ENCODE measurements at places on chromosomes 7 and 10.

DNA sequence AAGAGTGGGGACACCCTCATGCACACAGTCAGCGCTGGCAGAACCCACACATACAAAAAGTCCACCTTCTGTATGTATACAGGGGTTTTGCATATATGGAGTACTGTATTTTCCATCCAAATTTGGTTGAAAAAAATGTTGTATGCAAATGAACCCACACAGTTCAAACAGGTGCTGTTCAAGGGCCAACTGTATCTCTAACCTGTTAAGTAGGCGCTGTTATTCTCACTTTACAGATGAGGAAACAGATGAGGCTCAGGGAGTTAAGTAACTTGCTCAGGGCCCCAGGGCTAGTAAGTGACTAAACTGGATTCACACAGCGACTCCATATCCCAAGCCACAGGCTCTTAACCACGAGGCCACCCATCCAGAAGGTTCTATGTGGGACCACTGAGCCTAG is 69.9 kb downstream of the C10orf105 start:
- no peak for DNase-seq

GRCh38 chr7:24898691-24899090 is 81.3 kb downstream of the OSBPL3 start:
- no peak for DNase-seq

- no peak for DNase-seq
Observed at GRCh38 chr10:102450124-102450373, 1.3 kb downstream of the C10orf95 start.

DNA sequence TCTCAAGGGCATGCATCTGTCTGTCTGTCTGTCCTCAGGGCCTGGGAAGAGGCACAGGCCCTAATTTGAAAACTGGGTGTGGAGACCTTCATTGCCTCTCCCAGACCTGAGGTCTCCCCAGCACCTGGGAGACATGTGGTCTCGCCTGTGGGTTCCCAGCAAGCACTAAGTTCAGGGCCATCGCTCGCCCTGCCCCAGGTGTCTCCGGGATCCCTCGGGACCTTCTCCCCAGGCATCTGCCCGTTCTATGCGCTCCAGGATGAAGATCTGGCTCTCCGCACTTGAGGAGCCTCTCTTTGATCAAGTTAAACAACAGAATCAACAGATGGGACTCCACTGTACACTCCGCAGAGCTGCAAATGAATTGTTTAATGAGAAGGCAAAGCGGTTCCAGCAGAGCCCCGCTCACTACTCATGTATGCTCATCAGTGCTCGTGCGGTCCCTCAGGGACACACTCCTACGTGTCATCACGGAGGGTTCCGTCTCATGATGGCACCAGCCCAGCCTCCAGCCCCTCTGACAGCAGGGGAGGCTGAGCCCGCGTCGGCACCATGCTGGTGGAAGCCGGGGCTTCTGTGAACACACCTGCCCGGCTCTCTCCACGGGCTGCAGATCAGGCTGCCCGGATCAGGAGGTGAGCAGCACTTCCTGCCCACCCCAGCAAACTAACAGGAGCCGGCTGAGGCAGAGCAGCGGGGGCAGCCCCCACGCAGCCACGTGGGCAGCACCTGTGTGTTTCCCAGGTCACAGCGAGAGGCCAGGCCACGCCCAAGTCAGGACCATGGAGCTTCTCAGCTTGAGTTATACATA is 132.8 kb downstream of the TCERG1L start:
- no peak for DNase-seq

DNA sequence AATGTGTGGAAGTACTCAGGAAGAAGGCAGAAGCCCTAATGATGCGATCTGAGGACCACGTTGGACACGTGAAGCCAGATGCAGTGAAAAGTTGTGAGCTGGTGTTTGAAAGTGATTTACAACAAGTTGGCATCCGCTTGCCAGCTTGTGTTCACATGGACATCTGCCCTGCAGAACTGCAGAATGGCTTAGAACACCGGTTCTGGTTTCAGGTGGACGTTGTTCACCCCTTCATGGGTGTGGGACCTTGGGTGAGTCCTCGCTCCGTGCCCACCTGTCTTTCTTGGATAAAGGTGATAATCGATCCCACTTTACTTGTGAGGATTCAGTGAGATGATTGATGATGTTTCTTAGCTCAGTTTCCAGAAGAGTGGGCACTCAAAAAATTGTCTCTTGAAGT is 53.8 kb downstream of the CAMK1D start:
- DNase-seq = no peak

DNA sequence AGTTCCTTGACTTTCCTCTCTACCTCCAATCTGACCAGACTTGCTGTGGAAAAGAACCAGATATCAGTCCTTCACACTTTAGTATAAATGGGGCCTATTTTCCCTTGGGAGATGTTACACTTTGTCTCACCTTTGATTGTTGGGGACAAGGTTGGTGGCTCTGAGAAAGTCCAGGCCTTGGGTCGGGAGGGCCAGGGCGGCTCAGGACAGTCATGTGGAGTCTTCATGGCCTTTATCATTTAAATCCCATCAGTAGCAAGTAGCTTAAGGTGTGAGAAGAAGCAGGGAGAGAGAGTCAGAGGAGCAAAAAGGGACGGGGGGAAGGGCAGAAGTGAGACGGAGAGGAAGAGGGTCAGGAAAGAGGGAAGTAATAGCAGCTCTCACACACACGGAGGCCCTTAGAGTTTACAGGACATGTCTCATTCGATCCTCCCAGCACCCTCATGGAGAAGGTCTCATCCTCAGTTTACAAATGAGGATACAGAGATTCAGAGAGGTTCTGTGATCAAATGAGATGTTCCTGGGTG is 40.5 kb downstream of the TBATA start:
- no peak for DNase-seq

- no peak for DNase-seq
Observed at GRCh38 chr10:104038958-104039752, 46.5 kb downstream of the COL17A1 start.

DNA sequence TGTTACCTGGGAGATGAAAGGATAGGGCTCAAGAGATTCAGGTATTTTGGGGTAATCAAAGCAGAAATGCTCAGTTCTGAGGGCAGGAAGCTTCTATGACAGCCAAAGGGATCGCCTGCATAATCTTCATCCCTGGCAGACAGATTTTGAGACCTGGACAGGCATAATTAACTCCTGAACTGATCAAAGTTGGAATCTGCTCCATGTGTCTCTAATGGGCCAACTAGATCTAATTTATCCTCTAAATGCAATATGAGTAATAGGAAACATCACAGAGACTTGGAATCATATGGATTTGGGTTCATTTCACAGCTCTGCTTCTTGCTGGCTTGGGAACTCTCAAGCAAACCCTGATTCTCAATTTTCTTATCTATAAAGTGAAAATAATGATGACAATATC is 41.2 kb upstream of the EPHB6 start:
- no peak for DNase-seq

DNA sequence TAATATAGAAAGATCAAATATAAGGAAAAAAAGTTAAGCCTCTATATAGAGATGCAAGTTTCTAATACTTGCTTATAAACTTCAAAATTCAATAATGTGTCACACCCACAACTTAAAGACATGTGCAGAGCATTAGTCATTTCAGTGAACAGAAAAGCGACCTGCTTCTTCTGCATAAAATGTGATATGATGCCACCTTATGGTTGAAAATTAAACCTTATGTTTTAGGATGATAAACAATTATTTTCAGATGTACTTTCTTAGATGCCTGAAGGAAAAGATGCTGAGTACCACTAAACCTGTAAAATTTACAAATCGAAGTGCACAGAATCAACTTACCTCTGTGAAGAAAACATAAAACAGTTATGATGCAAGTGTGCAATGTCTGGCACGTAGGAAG is 96.0 kb downstream of the MTERF1 start:
- no peak for DNase-seq

All from stimulated activated CD8-positive, alpha-beta memory T cell treated with anti-CD3 and anti-CD28 coated beads, Interleukin-4, amount 100 ng/mL, for 1 hour (primary cell).